ENCODE measurements at places on chromosomes 4 and X. TPM values are rescaled to one million over a fixed set of nuclear protein-coding genes. Genes with fewer than 3 reads are reported as not detected.

- DNase-seq, result no peak
These were observed 14.9 kb downstream of the PKD2 start for GRCh38 chr4:88022289-88022688.

DNA sequence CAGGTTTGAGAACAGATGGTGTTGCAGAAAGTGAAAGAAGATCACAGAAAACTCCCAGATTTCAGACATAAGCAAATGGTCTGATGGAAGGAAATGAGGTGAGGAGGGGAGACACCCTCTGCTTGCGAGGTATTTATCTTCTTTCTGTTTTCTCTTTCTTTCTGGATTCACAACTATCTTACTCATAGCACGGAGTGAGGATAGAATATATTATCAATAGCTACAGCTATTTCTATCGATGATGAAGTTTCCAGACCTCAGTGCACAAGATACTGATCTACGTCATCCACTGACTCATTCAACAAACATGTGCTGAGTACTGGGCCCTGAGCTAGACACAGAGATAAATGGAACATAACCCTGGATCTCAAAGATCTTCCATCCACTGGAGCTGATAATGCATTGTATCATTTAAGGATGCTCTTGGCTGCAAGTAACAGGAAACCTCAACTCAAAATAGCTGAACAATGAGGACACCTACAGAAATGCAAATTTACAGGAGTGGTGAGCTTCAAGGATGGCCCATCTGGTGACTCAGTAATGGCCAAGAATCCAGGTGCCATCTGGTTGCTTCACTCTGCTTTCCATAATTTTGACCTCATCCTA is 21.2 kb downstream of the SLC2A9 start:
- DNase-seq, result no peak

- DNase-seq, result no peak
These were observed 5.0 kb upstream of the AFAP1 start for GRCh38 chr4:7944599-7945220.

GRCh38 chr4:101294597-101294996 is 52.7 kb downstream of the PPP3CA start:
- no peak for DNase-seq

CXXC4 gene
- 1.8 TPM for polyA plus RNA-seq
